Stimulated activated CD8-positive, alpha-beta memory T cell treated with anti-CD3 and anti-CD28 coated beads, Interleukin-4, amount 100 ng/mL, for 1 hour (primary cell): ENCODE measurements at places on chromosomes 2 and 18.
A peak's percentile ranks its signal among the peaks of the same experiment; 100 is the strongest.

DNA sequence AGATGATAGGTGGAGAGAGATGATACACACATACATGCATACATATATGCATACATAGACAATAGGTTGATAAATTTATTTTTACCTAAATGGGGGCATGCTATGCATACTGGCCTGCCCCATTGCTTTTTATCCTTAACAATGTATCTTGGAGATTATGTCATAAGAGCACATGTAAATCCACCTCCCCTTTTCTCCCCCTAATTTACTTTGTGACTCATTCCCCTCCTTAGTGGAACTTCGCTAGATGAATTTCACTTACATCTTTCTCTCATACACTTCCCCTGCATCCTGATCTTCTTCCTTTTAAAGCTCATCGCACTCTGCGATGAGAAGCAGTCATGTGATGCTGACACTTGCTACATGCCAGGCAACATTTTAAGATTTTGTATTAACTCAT, 223.6 kb downstream of the C1D start:
- no peak for DNase-seq

DNA sequence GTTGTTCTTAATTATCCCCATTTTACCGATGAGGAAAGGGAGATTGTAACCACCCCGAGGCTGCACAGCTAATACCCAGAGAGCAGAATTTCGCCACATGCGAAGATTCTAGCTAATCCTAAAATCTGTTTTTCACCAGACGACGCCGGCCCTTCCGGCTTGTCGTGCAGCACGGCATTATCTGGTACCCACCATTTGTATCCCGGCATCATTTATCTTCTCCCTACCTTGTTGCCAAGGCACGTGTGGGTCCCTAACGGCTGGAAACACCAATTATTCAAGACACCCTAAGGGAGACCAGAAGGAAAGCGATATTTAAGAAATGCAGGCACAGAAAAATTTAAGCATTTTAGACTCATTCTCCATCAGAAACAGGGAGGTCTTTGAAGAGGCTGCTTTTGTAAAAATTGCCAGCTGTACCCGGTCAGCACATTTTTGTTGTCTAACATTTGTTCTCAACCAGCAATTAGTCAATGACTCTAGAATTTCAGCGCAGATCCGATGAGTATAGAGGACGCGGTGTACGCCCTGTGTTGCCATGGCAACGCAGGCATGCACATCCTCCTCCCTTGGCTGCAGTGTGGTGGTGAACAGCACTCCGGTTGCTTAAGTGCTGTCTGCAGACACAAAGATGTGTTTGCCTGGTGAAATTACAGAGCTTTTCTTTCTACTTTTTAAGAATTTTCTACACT, 111.6 kb downstream of the AGAP1 start:
- no peak for DNase-seq

DNA sequence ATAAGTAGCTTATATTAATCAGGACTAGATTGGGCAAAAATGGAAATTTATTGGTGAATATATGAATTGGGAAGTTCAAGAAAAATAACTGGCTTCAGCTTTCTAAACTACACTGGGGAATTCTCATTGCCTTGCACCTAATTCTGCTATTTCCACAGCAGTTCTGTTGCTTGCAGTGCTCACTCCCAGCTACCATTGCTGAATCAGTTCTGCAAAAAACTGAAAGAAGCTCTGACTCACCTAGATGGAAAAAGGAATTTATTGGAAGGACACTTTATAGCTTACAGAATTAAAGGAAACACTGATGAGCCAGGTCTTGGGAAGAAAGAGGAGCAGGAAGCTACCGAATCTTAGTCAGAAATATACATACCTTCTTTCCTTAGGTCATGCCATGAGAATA, 60.3 kb upstream of the ACVR1 start:
- DNase-seq: no peak

- DNase-seq: no peak
Measured at GRCh38 chr2:71795486-71795885, 342.1 kb downstream of the DYSF start.

- DNase-seq: no peak
Measured at GRCh38 chr2:46958431-46959017, 42.9 kb upstream of the MCFD2 start.

DNA sequence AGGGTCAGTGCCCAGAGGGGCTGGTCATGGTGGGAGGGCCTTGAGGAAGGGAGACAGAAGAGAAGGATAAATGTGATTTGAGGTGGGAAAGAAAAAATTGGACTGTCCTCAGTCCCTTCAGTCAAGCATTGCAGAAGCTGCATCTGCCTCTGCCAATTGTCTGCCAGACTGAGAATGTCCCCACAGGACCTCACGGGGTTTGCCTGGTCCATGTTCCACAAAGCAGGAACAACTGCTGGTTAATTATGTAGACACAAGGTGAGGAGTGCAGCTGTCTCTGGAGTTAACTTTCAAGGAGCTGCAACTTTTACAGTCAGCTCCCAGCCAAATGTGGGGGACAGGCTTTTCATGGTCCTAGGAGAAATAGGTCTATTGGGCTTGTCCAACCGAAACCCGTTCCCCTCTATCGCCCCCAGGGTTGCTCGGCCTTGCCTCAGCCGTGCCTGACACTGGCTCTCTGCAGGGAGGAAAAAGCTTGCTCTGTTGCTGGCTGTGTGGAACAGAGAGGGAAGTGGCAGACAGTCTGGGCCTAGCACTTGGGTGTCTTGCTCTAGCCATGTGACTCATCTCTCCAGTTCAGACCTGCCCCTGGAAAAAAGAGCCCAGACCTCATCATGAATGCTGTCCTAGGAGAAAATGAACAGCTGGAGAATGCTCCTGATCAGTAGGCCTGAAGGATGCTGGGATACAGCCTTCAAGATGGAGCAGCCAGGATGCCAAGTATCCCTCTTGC, 31.1 kb upstream of the PAX8 start:
- no peak for DNase-seq

DNA sequence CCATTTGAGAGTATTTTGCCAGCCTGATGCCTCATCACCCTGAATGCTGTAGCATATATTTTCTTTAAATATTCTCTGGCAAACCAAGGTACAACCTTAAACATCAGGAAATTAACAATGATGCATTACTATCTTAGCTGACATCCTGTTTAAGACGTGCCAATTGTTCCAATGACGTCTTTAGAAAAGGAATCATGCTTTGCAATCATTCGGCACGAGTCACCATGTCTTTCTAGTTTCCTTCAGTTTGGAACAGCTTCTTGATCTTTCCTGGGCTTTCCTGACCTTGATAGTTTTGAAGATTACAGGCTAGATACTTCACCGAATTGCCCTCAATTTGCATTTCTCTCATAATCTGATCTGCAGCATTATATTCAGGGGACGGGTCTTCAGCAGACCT, 88.2 kb upstream of the GLI2 start:
- DNase-seq: no peak

DNA sequence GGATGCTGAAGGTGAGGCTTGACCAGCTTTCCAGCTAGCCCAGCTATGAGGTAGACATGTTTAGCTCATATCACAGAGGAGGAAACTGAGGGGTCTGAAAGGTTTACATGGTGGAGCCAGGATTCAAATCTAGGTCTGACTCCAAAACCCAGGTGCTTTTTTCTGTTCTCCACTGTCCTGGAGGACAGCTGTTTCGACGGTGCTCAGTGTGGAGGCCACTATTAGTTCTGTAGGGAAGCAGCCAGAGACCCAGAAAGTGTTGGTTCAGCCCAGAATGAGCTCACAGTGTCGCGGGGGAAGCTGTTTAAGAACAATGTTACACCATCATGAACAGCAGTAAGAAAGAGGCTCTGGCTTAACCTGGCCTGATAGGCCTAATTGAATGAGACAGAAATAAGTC, 11.1 kb downstream of the PROC start:
- no peak for DNase-seq

DNA sequence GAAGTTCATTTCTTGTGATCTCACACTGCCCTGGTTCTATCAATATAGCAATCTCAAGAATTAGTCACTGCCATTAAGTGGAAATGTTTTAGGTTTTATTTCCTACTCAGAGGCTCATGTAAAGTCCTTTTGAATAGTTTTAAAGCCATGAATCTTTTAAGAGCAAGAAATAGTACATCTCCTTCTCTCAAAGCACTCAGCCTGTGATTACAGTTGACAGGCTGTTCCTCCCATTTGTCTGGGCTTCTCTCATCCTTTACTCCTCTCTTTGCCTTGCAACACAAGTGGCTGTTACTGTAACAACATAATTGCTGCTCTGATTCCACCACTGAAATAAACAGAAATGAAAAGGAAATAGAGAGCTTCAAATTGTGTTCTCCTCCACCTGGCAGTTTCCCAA, 18.4 kb downstream of the GRP start:
- DNase-seq: no peak

DNA sequence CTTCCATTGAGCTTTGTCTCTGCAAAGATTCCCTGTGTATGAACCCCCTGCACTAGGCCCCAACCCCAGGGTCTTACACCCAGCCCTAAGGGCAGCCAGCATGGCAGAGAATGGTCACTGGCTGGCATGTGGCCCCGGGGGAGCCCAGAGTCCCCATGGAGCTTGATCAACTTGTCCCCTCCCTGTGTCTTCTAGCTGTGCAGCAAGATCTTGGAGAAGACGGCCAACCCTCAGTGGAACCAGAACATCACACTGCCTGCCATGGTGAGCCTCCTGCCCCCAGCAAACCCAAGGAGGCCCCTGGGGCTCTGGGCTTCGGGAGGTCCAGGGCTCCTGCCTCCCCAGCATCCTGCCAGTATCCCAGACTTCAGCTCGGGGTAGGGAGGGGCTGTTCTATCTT, 81.5 kb downstream of the DYSF start:
- DNase-seq: no peak

DNA sequence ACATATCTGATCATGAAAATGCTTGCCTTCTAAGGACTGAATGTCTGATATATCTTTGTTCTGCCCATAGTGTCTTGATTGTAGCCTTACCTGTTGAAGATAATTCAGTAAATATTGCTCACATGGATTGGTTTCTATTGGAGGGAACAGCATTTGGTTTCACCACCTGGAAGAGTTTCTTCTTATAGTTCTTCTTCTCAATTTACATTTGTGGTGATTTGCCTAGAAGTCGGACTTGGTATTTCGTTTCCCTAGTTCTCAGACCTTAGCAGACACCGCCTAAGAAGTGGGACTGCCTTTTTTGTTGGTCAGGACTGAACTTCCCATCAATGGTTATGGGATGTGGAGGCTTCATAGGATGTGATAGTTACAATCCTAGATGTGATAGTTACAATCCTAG, 20.2 kb downstream of the MGAT5 start:
- no peak for DNase-seq

- DNase-seq: no peak
Measured at GRCh38 chr2:30763151-30763660, 44.0 kb downstream of the CAPN13 start.

GRCh38 chr2:111121828-111122630, 1.3 kb downstream of the BCL2L11 start:
- DNase-seq: peak; percentile 51

DNA sequence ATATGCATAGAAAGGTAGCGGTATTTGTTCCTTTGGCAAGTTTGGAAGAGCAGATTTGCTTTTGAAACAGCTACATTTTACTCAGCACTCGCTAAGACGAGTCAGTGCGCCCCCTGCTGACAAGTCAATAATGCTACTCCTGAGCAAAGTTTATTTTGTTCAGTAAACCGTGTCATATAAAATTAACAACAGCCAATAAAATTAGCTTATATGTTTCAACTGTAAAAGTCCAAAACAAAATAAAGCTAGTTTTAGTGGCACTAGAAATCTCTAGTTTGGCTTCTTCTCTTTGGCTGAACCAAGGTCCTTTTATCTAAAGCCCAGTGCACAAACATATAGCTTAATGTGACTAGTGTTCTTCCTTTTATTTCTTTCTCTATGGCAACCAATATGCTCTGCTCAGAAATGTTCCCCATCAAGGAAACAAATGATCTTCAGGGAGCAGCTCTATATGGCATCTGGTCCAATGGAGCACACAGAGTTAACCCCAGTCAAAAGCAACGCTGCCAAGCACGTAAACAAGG, 4.2 kb upstream of the POU3F3 start:
- no peak for DNase-seq

DNA sequence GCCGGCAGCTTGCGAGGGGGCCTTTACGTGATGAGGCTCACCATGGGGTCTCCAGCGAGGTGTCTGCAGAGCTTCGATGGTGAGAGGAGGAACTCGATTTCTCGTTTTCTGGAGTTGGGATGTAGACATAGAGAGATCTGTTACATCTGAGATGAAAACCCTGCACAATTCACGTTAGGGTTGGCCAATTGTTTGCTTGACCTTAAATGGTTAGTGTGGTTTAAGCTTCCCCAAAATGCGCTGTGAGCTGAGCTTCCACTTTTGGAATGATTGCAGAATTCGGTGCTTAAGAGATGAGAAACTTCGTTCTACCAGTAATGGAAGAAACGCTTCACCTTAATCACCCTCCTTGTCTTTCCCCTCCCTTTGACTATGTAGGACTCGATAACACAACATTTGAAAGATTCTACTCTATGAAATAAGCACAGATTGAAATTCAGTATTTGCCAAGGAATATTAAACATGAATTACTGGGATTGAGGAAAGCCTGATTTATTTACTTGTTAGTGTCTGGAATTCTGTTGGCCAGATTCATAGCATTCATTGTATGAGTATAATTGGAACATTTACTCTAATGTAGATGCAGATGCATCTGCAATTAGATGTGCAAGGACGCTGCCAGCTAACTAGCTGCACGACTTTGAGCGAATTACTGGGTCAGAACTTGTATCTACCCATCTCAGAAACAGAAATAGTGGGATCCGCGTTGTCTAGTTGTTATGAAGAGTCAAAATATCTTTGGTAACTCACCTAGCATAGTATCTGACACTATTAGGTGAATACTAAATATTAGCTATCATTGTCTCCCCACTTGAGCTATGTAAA, 1.6 kb upstream of the KLF7 start:
- DNase-seq: no peak

- DNase-seq: no peak
Measured at GRCh38 chr2:22279541-22279940, 1105.4 kb upstream of the KLHL29 start.

DNA sequence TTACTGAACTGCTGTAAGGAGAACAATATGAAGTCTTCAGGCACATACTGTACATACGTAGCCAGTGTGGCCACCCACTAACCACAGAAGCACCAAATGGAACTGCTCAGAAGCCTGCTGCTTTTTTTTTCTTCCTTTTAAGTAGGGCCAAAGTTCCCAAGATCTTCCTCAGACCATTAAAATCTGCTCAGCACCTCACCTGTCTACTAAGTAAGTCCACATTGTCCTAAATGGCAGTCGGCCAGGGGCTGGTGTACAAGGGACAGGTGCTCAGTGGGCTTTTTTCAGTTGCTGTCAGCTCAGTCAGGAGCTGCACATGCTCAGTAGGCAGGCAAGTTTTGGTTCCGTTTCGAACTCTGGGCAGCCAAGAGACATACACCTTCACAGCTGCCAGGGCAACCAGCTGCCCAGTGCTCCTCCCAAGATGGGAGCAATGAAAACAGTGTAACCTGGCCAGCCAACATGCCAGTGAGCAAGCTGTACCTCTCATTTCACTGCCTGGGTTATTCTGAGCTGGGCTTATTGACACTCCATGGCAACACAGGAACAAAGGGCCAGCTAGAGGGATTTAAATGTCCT, 86.1 kb downstream of the ACVR1 start:
- DNase-seq: no peak

- DNase-seq: no peak
Measured at GRCh38 chr18:48700446-48700845, 161.6 kb downstream of the CTIF start.
